Heart left ventricle (tissue), 16 donors: ENCODE measurements at places on chromosomes 7 and 10. TPM values are rescaled to one million over a fixed set of nuclear protein-coding genes. Genes with fewer than 3 reads are reported as not detected.

Gene PLEKHS1
- not detected for total RNA-seq

Gene MMRN2
- 93.0 TPM for total RNA-seq

- peak; percentile 26 for DNase-seq
Measured at GRCh38 chr7:98771519-98771918, 98.3 kb downstream of the TMEM130 start.

- DNase-seq: no peak
Measured at GRCh38 chr10:128375171-128375570, 248.9 kb upstream of the MKI67 start.

GRCh38 chr10:43453266-43453831, 16.4 kb downstream of the ZNF487 start:
- no peak for DNase-seq

DNA sequence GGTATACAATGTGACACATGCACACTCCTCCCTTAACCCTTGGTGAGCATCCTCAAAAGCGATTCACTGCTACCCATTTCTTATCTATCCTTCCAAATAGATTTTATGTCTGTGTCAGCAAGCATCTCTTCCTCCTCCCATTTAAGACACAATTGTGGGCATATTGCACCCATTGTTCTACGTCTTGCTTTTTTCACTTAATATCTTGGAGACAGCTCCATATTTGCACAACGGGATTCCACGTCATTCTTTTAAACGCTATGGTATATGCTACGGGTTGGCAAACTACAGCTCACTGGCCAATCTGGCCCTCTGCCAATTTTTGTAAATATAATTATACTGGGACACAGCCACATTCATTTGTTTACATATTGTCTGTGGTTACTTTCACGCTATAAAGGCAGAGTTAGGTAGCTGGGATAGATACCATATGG, 88.6 kb downstream of the RNF216 start:
- DNase-seq: no peak

DNA sequence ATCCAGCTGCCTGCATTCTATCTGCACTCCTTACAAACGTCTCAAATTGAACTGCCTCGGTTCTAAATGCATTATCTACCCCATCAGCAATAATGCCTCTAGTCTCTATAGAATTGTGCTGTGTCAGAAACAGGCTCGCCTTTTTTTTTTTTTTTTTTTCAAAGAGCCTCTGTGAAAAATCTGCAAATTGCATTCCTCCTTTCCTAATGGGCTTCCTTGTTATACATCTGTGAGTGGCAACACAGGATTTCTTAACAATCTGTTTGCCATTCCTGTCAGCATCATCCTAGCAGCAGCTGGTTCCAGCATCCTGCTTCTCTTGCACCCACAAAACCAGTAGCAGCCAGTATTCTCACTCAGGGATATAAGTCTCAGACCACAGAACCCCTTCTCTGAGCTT, 413.5 kb upstream of the SEMA3D start:
- DNase-seq: no peak

GRCh38 chr10:75660823-75661222, 229.4 kb downstream of the LRMDA start:
- DNase-seq: no peak
